ENCODE measurements at places on chromosomes 5 and 9. TPM values are rescaled to one million over a fixed set of nuclear protein-coding genes. Genes with fewer than 3 reads are reported as not detected.

DNA sequence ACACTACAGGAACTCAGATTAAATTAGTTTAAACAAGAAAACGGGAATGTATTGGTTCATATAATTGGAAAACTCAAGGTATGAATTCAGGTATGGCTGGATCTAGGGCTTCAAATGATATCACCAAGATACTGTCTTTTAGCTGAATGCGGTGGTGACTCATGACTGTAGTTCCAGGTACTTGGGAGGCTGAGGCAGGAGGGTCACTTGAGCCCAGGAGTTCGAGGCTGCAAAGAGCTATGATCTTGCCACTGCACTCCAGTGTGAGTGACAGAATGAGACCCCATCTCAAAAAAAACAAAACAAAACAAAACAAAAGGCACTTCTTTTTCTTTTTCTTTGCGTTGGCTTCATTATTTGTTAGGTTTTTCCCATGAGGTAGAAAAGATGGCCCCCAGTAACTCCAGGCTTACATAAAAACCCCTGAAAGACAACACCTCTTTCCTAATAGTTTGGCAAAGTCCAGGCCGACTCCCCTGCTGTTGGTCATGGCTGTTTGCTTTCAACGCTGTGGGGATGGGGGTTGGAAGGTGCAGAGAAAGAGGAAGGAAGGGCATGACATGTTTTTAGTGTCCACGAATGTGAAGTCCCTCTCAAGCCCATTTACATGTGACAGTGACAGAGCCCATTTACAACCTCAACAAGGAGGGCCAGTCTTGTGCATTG is 39.8 kb upstream of the CRB2 start:
- no peak for DNase-seq

- DNase-seq: no peak
These were observed 65.8 kb upstream of the PLPP6 start for GRCh38 chr9:4596165-4596922.

- no peak for DNase-seq
These were observed 42.0 kb downstream of the SSBP2 start for GRCh38 chr5:81708889-81709288.

- no peak for DNase-seq
These were observed 154.7 kb downstream of the PCSK5 start for GRCh38 chr9:76045221-76045620.

GRCh38 chr9:96382839-96383164 is 709 bp downstream of the SLC35D2 start:
- no peak for DNase-seq

- no peak for DNase-seq
These were observed 97.5 kb downstream of the IRX2 start for GRCh38 chr5:2653991-2654390.

DNA sequence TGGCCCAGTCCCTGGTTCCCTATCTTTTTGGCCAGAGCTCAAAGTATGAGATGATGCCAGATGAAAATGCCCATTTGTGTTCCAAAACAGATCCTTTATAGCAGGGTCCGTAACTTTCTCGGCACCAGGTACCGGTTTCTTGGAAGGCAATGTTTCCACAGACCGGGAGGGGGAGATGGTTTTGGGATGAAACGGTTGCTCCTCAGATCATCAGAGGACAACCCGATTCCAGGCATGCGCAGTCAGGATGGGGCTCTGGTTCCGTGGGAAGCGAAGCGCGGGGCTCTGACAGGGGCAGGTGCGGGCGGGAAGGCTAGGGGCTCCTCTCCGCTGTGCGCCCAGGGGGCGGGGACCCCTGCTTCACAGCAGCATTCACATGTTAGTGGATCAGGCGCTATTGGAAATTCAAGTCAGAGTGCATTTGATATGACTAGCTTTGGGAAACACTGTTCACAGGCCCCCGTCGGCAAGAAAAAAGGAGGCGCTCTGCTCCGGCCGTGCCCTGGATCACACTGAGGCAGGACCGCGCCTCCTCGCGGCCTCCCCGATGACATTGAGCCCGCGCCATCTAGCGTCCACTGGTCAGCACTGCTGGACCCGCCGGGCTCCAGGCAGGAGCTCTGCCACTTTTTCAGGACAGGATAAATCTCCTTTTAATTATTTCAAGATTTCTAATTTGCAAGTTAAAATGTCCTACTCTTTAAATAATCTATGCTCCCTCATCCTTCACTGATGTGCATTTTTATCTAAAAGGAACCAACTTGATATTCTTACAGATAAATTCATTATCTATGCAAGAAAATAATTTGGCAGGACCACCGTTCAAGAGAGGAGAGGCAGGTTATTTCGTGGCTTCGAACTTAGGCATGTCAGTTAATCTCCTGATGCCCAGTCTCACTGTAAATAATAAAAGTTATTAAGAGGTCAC is 190.0 kb downstream of the FANCC start:
- DNase-seq: peak; percentile 44

DNA sequence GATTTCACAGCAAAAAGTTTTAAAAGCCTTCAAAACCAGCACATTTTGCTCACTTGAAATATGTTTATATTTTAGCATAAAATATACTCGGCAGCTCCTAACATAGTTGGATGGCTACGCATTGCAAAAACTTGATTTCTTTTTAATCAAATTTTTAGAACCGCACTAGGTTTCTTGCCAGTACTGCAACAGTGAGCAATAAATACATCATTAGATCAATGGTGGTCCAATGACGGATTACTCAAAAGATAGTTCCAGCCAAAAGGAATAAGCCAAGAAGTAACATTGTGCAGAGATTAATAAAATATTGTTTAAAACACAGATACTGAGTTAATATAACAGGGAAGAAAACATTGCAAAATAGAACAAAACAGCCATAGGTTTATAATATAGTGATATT is 5.5 kb downstream of the MARCHF3 start:
- no peak for DNase-seq

DNA sequence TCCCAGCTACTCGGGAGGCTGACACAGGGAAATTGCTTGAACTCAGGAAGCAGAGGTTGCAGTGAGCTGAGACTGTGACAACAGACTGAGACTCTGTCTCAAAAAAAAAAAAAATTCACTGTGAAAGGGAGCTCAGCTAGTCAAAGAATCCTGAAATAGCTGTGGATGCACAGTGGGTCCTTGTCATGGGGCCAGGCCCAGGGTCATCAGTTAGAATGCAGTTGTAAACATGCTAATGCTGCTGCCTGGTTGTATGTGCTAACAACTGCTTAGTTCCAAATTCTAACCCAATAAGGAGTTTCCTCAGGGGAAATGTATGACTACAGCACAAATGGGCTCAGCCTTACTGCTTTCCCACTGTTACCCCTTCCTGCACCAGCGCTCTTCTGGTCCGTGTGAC is 84.0 kb downstream of the PALM2AKAP2 start:
- no peak for DNase-seq

DNA sequence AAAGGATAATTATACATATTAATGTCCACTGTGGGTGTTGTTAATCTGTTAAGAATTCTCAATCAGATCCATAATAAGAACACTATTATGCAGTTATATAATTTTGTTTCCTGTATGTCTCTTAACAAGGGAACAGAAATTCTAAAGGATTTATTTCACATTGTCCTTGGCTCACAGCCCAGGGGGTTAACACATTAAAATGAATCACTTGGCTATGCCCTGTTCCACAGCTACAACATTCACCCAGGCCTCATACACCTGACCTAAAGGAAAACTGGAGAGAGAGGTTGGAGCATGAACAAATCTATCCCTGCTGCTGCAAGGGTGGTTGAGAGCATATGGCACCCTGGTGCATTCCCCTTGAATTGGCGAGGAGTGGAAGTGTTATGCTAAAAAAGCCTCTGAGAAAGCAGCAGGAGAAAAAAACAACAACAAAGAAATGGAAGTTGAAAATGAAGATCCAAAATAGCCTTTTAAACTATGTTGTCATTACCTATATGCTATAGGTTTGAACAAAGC is 116.0 kb downstream of the KCNN2 start:
- no peak for DNase-seq

DNA sequence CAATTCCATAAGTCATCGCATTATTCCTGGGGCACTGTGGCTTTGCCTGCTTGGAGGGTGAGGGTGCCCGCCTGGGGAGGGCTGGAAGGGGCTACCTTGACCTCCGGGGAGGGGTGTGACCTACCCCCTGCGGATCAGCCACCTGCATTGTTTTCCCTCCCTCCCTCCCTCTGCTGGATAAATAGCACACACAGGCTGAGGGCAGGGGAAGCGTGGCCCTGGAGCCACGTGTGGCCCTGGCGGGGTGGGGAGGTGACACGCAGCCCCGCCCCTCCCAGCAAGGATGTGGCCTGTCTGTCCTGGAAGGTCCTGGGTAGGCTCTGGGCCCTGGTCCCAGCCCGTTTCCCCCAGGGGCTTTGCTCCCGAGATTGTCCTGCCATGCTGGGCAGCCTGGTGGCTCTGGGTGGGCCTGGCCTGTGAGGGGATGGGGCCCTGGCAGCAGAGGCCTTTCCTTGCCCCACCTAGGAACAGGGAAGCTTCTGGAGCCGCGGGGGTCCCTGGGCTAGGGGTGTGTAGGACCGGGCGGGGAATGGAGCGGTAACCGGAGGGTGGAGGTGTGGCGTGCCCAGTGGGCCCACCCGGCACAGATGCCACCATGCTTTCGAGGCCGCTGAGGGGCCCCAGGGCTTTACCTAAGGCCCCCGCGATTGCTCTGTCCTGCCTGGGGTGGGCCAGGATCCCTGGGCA is 33.4 kb downstream of the RXRA start:
- DNase-seq: no peak

DNA sequence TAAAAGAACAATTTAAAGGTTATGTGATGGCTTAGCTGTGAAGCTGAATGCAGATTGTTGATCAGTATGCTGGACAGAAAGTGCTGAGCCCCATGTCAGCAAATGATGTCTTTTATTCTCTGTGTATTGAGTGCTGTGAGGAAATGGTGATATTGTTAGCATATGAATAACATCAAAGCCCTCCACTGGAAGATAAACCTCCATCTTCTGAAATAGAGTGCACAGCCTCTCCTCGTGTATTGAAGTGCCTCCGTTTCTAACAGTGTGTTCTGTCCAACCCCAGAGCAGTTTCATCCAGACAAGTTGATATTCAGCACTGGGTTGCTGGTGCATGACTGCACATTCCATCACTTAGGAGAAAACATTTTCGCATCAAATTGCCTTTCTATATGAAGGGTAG is 242.9 kb downstream of the CSNK1G3 start:
- no peak for DNase-seq

DNA sequence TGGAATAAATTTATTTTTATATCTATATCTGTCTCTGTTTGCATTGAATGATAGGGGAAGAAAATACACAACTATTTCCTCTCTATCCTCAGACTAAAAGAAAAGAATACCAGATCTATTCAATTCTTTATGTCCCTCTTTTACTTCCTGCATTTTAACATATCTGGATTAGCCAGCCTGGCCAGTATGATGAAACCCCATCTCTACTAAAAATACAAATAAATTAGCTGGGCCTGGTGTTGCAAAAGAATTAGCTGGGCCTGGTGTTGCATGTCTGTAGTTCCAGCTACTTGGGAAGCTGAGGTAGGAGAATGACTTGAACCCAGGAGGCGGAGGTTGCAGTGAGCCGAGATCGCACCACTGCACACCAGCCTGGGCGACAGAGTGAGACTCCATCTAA is 182.0 kb downstream of the LURAP1L start:
- no peak for DNase-seq

GRCh38 chr5:82413302-82414040 is 135.3 kb upstream of the RPS23 start:
- DNase-seq: no peak

DNA sequence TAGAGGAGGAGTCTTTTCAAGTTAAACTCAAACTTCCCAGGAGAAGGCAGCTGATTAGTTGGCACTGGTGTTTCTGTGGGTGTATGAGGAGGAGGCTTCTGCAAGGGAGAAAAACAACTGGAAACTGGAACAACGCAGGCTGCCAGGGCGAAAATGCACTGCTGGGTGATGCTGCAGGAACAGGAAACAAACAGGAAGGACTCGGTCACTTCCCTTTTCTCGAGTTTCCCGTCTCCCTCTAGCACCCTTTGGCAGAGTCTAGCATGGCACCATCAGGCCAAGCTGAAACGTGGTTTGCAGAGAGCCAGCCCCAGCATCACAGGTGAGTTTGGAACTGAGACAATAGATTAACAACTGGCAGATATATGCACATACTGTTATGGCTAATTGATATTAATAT is 77.5 kb upstream of the CAST start:
- DNase-seq: no peak

DNA sequence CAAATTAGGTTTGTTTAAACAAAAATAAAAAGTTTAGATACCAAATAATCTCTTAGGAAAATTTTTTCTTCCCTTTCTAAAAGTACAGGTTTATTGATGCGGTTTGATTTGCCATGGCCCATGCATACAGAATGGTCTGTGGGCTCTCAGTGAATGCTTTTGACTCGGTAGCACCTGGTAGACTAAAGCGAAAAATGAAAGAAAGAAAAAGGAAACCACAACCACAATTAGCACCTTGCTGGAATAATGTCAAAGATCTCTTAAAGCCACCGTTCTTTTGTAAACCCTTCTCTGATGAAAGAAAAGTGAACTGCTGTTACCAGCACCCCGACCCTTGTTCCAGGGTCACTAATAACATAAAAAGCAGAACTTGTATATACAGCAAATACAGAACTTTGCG is 157.9 kb downstream of the NFIB start:
- DNase-seq: no peak

DNA sequence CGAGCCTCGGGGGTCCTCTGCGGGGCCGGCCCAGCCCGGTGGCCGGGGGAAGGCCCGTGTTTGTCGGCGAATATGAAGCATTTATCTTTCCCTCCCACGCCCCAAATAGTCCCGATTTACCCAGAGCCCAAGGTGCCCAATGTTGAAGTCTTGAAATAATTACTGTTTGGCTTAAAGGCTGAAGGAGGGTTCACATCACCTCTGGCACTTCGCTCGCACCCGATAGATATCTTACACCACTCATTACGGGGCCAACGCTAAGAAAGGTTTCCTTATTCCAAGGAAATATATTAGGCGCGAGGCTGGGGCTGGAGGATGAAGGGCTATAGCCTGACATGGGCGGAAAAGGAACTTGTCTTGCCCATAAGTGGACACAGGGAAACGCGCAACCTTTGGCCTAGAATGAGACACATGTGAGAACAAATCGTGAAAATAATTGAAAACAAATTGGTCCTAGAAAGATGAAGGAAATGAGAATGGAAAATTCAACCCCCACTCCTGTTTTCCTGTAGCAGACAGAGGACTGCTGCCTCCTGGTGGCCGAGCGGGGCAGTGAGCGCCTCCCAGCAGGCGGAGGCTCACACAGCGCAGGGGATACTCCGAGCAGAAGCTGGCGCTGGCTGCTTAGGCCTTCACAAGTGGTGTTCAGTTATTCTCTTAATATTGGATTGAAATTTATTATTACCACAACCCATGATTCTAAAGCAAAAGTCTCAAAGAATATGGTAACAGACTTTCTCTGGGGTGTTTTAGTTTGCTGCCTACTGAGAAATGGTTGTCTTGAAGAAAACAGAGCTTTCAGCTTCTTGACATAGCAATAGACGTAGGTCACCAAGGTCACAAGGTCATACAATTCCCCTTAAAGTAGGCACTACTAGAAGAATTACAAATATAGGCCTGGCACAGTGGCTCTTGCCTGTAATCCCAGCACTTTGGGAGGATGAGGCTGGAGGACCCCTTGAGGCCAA is 7.9 kb downstream of the CCL21 start:
- peak; percentile 60 for DNase-seq

MYMK gene
- polyA plus RNA-seq: 58.2 TPM

DMRT3 gene
- polyA plus RNA-seq: 0.38 TPM

PCDHB4 gene
- 3.1 TPM for polyA plus RNA-seq

HTR1A gene
- polyA plus RNA-seq: not detected

UBAP1 gene
- polyA plus RNA-seq: 38.9 TPM

GLT6D1 gene
- polyA plus RNA-seq: not detected

All from forelimb muscle (tissue), 1 donor.